ENCODE measurements at places on chromosomes 1 and 21. TPM values are rescaled to one million over a fixed set of nuclear protein-coding genes. Genes with fewer than 3 reads are reported as not detected.

GRCh38 chr1:155085504-155086127 is 7.0 kb downstream of the EFNA3 start:
- peak; percentile 40 for DNase-seq

DNA sequence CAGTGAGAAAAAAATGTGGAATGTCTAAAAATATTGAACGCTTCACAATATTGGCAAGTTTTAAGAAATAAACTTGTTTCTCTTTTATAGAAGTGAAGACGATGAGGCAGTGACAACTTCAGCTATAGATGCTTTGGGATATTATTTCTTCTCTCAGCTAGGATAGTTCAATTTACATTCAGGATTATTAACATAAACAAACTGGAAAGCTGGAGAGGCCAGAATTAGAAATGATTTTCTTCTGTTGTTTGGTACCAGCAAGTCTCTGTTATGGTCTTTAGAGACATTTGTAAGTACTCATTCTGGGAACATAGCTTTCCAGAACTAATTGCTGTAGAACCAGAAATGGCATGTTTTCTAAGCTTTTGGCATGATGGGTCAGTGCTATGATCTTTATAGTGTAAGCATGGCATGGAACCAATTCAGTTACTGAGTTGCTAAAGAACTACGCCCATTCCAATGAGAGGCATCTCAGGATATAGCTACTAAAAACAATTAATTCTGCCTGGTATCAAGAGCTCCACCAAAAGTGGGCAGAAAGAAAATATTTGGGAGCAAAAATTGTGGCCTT is 599.5 kb upstream of the B3GALT2 start:
- no peak for DNase-seq

GRCh38 chr1:187476671-187477070 is 647.9 kb downstream of the PLA2G4A start:
- DNase-seq, result no peak

GRCh38 chr1:189939967-189940366 is 537.7 kb downstream of the BRINP3 start:
- DNase-seq, result no peak

GRCh38 chr21:36917471-36918158 is 48.9 kb downstream of the HLCS start:
- no peak for DNase-seq

DNA sequence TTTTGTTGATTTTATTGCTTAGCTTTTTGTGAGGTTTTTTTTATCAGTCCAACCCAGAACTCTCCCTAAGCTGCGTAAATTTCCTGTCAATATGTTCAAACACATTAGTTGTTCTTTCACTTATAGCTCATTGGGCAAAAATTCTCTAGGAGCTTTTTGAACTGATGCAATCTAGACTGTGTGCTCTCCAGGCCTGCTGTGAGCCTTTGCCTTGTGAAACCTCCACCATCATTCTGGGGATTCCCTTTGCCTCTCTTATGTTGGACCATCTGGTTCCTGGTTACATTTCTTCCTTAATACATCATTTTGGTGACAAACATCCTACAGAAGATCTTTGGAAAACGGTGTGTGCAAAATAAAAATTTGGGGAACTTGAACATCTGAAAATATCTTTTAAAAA is 247.2 kb downstream of the LRRC7 start:
- no peak for DNase-seq

GRCh38 chr1:43586136-43586731 is 55.6 kb downstream of the PTPRF start:
- no peak for DNase-seq

- DNase-seq, result no peak
Measured at GRCh38 chr1:197619008-197619640, 156.2 kb downstream of the DENND1B start.

The LDLRAD1 gene
- total RNA-seq, result not detected

The IL22RA1 gene
- total RNA-seq, result not detected

GRCh38 chr1:12144236-12144635 is 22.6 kb upstream of the TNFRSF1B start:
- no peak for DNase-seq

DNA sequence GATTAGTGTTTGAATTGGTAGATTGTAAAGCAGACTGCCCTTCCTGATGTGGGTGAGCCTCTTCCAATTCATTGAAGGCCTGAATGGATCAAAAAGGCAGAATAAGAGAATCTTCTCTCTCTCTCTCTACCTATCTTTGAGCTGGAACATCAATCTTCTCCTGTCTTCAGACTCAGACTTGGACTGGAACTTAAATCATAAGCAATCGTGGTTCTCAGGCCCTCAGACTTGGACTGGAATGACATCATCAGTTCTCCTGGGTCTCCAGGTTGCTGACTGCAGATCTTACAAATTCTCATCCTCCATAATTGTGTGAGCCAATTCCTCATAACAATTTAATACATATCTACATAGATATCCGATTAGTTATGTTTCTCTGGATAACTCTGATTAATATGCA is 66.8 kb downstream of the IER5 start:
- DNase-seq, result no peak

DNA sequence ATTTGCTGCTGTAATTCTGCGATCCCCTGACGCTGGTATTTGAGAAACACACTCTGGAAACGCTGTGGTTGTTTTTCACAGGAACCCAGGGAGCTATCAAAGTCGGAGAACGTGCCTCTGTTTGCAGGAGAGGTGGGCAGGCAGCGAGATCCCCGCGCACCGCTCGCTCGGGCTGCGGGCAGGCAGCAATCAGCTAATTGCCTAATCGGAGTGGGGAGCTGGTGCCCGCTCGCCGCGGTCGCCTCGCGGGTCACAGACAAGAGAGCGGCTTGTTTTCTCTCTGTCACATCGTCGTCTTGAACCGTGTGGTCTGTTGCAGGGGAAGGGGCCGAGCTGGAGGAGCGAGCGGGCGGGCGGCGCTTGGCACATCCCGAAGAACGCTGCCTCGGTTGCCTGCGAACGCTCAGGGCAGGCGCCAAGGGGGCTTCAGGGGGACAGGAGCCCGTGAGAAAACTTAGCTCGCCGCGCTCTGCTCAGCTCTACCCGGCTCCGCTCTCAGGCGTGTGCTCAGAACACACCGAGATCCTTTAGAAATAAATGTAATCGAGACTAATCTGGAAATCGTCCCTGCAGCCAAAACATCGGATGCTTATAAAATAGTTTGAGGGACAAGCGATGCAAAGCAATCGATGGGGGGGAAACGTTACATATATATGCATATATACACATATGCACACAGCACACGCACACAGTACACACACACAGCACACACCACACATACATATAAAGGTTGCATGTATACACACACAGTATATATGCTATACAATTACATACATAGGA is 93.6 kb upstream of the SMYD2 start:
- DNase-seq, result no peak

The SLAMF1 gene
- total RNA-seq, result 29.4 TPM

GRCh38 chr21:31326522-31327242 is 17.4 kb downstream of the TIAM1 start:
- DNase-seq, result no peak

GRCh38 chr1:207839083-207839413 is 71.9 kb downstream of the CD34 start:
- no peak for DNase-seq

- DNase-seq, result no peak
Measured at GRCh38 chr21:31255896-31256295, 88.2 kb downstream of the TIAM1 start.

The ZBTB21 gene
- 25.9 TPM for total RNA-seq

The FNDC10 gene
- total RNA-seq, result 2.5 TPM

- no peak for DNase-seq
Measured at GRCh38 chr1:31101147-31101502, 35.6 kb upstream of the PUM1 start.

The EXTL2 gene
- 2.7 TPM for total RNA-seq

- no peak for DNase-seq
Measured at GRCh38 chr1:40264354-40264781, 6.3 kb downstream of the ZMPSTE24 start.

DNA sequence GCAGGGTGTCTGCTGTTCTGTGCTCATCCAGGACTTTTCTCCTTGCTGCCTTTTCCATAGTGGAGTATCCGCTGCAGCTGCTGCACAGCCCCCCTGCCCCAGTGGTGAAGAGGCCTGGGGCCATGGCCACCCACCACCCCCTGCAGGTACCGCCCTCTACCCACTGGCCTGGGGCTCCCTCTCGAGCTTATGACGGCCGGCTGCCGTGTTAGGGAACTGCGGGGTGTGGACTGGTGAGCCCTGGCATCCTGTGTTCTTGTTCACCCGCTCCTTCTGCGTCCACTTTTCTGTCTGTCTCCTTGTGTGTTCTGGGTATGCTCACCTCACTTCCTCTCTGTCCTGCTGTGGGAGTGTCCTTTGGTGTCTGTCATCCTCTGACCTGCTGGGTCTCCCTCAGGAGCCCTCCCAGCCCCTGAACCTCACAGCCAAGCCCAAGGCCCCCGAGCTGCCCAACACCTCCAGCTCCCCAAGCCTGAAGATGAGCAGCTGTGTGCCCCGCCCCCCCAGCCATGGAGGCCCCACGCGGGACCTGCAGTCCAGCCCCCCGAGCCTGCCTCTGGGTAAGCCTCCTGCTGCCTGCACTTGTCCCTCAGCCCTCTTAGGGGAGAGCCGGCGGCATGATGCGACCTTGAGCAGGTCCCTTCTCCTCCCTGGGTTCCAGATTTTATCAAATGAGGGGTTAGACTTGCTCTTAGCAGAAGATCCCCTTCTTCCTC is 29.8 kb downstream of the ETNK2 start:
- no peak for DNase-seq

The UBXN10 gene
- 0.06 TPM for total RNA-seq

DNA sequence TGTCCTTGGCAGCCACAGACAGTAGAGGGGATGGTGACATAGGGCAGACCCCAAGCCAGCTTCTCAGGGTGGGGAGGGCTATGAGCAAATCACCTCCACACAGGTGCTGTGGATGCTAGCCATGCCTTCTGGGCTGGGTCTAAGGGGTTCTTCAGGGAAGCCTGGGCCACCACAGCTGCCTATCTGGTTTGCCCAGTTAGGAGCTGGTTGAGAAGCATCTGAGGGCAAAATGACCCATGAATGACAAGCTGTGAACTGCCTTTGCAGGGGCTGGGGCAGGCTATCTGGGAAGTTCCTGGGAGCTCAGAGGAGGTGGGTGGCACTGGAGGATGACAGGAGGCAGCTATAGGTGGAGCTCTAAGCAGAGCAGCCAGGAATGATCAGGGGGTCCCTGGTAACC is 10.1 kb upstream of the ARHGEF10L start:
- DNase-seq, result no peak

GRCh38 chr1:77797991-77798390 is 18.5 kb downstream of the MIGA1 start:
- DNase-seq, result no peak

The TRPM2 gene
- 4.0 TPM for total RNA-seq

The TMEM51 gene
- total RNA-seq, result 0.23 TPM

DNA sequence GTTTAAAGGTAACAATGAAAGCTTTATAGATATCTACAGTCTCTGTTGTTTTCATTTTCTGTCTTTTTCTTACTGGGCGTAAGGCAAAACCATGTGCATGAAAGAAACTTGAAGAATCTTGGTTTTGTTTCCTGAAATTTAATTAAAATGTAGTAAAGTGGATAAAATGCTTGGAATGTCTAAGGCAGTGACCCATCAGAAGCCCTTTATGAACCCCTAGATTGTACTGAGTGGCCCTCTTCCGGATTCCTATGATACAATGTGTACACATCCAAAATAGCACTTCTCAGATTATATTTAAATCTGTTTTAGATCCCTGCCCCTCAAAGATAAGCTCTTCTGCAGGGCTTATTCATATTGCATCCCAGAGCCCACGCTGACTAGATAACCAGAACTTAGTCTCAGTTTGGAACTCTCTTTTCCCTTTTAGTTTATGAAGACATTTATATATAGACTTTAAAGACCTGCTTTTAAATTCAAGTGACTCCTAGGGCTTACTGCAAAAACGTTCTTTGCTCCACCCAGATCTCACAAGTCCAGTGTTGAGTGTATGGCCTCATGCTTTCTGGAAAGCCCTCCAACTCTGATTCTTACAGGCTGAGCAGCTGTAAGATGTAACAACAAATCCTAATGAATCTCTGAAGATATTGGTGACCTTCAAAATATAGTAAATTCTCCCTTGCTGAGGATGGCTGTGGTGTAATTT is 142.9 kb downstream of the LRRC7 start:
- DNase-seq, result no peak

DNA sequence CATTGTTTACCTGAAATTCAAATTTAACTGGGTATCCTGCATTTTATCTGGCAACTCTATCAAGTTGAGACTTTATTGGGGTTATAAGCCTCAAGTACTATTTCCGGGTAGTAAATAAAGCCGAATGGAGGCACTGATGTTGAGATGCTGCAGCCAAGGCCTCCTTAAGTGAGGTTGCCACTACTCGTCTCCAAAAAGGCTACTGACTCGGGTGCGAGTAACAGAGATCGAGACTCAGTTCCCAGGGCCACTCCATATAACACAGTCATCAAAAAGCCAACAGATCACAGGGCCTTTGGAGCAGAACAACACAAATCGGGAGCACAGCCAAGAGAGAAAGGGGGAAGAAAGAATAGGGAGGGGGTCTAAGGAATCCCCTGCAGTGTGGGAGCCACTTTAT is 524 bp downstream of the COPA start:
- peak; percentile 6 for DNase-seq

DNA sequence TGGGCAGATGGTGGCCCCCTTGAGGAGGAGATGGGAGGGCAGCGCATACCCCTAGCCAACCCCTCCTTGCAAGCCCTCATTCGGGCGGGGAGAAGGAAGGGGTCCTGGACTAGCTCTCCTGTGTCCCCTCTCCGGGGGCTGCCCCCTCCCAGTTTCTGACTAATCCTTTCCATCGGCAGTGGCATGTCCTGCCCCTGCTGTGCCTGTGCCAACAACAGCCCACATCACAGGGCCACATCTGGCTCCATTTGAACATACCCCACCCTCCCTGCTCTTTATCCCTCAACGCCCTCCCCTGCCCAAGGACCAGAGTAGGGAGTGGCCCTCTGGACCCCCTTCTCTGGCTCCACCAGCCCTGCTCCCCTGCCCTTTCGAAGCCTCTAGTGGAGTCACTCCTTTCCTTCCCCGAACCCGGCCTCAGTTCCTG is 11.0 kb upstream of the LMNA start:
- no peak for DNase-seq

DNA sequence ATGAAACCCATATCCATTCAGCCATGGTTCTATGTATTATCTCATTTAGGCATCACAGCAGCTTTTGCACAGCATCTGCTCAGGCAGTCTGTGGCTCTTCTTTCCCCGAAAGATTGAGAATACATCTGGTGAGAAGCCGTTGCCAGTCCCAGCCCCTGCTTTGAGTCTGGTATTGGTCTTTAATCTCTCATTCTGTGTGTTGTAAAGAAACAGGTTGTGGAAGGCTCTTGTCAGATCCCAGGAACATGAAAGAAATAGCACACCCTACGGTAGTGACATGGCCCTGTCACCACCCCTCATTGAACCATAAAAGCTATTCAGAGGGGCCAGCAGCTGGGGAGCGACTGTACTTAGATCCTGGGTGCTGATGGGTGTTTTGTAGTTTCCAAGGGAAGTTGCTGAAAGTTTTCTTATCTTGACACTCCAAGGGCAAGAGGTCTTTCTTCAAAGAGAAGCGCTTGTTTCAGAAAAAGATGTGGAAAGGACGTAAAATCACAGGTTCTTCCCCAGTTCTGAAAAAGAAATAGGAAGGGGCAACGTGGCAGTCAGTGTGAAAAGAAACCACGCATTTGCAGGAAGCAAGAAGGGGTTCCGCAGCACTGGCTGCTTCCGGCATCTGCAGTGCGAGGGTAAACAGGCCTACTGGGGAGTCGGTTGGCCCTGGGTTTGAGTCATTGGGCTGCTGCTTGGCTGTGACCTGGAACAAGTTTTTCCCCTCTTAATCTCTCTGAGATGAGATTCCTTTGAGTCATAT is 145.0 kb downstream of the DHRS3 start:
- DNase-seq, result peak; percentile 48

The SPSB1 gene
- total RNA-seq, result 6.4 TPM

Data from T-cell (primary cell).